ENCODE measurements at places on chromosomes 1 and 21. TPM values are rescaled to one million over a fixed set of nuclear protein-coding genes. Genes with fewer than 3 reads are reported as not detected.

DNA sequence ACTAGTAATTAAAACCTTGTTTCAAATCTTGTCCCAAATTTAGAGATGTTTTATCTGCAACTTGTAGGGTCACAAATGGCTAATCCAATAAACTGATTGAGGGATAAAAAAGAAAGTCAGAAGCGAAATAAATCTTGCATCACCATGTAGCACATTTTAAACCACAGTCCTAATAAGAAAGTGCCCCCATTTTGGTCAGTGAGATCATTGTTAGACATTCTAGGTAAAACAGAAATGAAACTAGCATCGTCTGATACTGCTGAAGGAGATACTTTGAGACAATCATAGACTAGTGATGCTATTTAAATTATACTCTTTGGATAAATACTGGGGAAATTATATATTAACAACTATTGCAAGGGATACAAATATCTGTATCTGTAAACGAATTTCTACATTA, 247.9 kb downstream of the AMY1C start:
- H3K4me3 ChIP-seq = no peak overlapping the region
- H3K27me3 ChIP-seq = no peaks in the 10 kb centered on the region
- H3K4me1 ChIP-seq = no peaks in the 10 kb centered on the region

GRCh38 chr1:192358822-192359221, 42.0 kb downstream of the RGS21 start:
- no peaks in the 10 kb centered on the region for H3K4me1 ChIP-seq
- H3K27me3 ChIP-seq = no peaks in the 10 kb centered on the region
- no peak overlapping the region for H3K27ac ChIP-seq

- H3K27ac ChIP-seq = no peak overlapping the region
- H3K4me3 ChIP-seq = no peak overlapping the region
- H3K4me1 ChIP-seq = no peaks in the 10 kb centered on the region
- no peaks in the 10 kb centered on the region for H3K36me3 ChIP-seq
- no peaks in the 10 kb centered on the region for H3K27me3 ChIP-seq
- DNase-seq = no peak
Measured at GRCh38 chr1:174291059-174291458, 131.7 kb downstream of the RABGAP1L start.

GRCh38 chr1:214146523-214146922, 134.4 kb upstream of the SMYD2 start:
- H3K27ac ChIP-seq = no peak overlapping the region
- no peaks in the 10 kb centered on the region for H3K4me1 ChIP-seq
- no peaks in the 10 kb centered on the region for H3K36me3 ChIP-seq
- no peak for DNase-seq
- no peaks in the 10 kb centered on the region for H3K27me3 ChIP-seq

DNA sequence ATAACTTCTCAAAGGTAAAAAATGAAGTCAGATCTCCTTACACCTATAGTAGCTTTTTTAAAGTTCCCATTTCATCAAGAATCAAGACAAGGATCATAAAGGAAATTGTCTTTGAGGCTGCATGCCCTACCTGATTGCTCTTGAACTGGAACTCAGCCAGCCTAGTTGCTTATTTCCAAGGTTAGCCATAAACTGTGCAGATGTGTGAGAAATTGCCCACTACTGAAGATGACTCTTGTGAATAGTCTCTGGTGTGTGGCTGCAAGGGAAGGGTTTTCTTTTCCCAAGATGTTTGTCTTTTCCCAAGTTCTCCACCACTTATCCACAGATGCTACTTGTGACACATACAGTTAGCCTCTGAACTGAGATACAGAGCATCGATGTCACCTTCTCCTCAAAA, 81.7 kb upstream of the DUSP10 start:
- DNase-seq = no peak
- no peaks in the 10 kb centered on the region for H3K27me3 ChIP-seq
- no peak overlapping the region for H3K4me3 ChIP-seq
- H3K36me3 ChIP-seq = no peaks in the 10 kb centered on the region
- H3K4me1 ChIP-seq = no peaks in the 10 kb centered on the region

DNA sequence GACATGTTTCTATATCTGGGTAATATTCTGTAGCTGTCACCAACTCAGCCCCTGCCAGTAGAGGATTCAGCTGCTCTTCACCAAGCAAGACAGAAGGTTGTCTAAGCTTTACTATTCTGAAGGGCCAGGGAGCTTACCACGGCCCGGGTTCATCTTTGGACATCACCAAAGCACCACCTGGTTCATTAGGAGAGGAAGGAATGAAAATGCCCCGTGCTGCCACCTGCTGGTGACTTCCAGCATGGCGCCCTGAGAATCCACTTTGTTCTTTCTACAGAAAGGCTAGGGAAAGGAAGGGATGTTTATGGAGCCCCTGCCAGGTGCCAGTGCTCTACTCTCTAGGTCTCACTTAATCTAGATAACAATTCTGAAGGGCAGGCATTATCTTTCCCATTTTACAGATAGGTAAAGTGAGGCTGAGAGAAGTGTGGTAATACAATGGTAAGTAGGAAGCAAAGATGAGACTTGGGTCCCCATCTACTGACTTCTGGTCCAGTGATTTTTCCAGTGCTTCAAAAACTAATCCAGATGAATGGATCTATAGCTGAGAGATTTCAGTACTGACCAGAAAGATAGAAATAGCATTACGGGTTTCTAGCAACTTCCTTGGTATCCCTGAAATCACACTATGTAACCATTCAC, 79.5 kb downstream of the BEND5 start:
- H3K4me1 ChIP-seq = no peaks in the 10 kb centered on the region
- DNase-seq = peak; percentile 74
- no peak overlapping the region for H3K27ac ChIP-seq
- H3K27me3 ChIP-seq = no peaks in the 10 kb centered on the region
- no peak overlapping the region for H3K4me3 ChIP-seq

GRCh38 chr1:151512801-151513625, 1.8 kb downstream of the CGN start:
- peak overlapping the region; percentile 56 for H3K4me3 ChIP-seq
- H3K27ac ChIP-seq = peak overlapping the region; percentile 97
- H3K27me3 ChIP-seq = no peaks in the 10 kb centered on the region
- no peaks in the 10 kb centered on the region for H3K36me3 ChIP-seq
- peak; percentile 77 for DNase-seq
- peaks cover 28% of the 10 kb centered on the region for H3K4me1 ChIP-seq

DNA sequence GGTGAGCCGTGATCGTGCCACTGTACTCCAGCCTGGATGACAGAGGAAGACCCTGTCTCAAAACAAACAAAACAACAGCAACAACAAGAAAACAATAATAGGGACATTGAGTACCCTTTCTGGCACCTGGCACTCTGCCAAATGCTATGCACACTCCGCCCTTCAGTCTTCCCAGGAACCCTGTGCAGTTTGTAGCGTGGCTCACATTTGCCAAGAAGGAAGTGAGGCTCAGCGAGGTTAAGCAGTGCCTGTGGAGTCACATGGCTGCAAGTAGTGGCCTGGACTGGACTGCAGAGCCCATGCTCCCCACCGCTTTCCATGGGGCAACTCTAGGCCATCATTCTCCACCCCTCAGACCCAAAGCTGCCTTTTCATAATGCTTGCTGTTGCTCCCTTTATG, 5.3 kb upstream of the EVA1B start:
- peaks cover 7% of the 10 kb centered on the region for H3K4me1 ChIP-seq
- no peak overlapping the region for H3K27ac ChIP-seq
- no peaks in the 10 kb centered on the region for H3K27me3 ChIP-seq
- no peak overlapping the region for H3K4me3 ChIP-seq
- H3K36me3 ChIP-seq = no peaks in the 10 kb centered on the region
- DNase-seq = no peak

- H3K36me3 ChIP-seq = no peaks in the 10 kb centered on the region
- no peaks in the 10 kb centered on the region for H3K27me3 ChIP-seq
- DNase-seq = peak; percentile 79
Measured at GRCh38 chr1:8985915-8986813, 40.1 kb downstream of the SLC2A7 start.

Gene AGPAT3
- polyA plus RNA-seq = 13.6 TPM

Gene CCT8
- polyA plus RNA-seq = 62.6 TPM

Gene PGLYRP4
- polyA plus RNA-seq = not detected

Gene PCP4
- polyA plus RNA-seq = 8.2 TPM
